ENCODE measurements at places on chromosomes 5 and 9. TPM values are rescaled to one million over a fixed set of nuclear protein-coding genes. Genes with fewer than 3 reads are reported as not detected.

The TIMD4 gene
- total RNA-seq: 3.0 TPM

The SLIT3 gene
- total RNA-seq: 1.3 TPM

- H3K27me3 ChIP-seq: peaks cover 27% of the 10 kb centered on the region
- no peaks in the 10 kb centered on the region for H3K36me3 ChIP-seq
- no peak for DNase-seq
- no peak overlapping the region for H3K4me3 ChIP-seq
- no peak overlapping the region for H3K27ac ChIP-seq
- H3K4me1 ChIP-seq: no peaks in the 10 kb centered on the region
These were observed 50.5 kb upstream of the FCN1 start for GRCh38 chr9:134968011-134968822.

- peaks cover 5% of the 10 kb centered on the region for H3K4me1 ChIP-seq
- DNase-seq: no peak
- no peak overlapping the region for H3K27ac ChIP-seq
- no peaks in the 10 kb centered on the region for H3K27me3 ChIP-seq
- no peak overlapping the region for H3K4me3 ChIP-seq
These were observed 364.9 kb downstream of the ARRDC3 start for GRCh38 chr5:91018200-91018599.

DNA sequence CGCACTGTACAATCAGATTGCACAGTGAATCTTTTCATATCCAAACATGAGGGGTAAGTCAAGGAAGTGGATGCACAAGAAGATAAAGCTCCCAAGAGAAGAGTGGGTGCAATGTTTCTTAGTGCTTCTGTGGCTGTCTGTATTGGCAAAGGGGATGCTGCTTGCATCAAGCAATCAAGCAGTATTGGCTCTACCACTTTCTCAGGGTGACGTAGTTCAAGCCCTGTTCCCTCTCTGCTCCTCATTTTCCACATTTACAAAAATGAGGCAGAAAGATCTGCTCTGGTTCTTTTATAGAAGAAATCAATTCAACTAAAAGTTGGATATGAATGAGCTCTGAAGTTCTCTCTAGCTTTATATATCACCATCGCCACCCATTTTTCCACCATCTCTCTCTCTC is 2.3 kb downstream of the TNFSF8 start:
- no peaks in the 10 kb centered on the region for H3K36me3 ChIP-seq
- no peaks in the 10 kb centered on the region for H3K27me3 ChIP-seq
- H3K27ac ChIP-seq: no peak overlapping the region
- DNase-seq: no peak

The PCDHA11 gene
- total RNA-seq: not detected

DNA sequence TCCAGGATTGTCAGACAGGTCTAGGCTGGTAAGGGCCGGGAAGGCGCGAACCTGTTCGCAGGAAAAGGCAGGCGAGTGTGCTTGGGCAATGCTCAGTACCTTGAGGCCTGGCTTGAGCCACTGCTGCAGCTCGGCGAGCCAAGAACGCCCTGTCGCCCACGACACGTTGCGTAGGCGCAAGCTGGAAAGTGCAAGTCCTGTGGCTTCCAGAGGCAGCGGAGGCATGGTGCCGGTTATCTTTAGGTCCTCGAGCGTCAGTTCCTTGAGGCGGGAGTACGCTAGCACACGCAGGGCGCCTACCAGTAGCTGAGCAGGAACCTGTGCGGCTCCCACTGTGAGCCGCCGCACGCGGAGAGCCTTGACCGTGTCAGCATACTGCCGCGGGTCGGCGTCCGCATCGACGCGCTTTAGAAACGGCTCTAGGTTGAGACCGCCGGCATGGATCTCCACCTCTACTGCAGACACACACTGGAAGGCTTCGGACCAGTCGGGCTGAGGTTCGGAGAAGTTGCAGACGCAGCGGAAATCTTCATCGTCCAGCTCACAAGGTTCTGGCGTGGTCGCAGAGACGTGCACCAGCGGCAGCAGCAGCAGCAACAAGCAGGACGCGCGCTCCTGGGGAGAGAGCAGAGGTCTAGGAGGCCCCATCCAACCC is 482 bp downstream of the CD14 start:
- peak overlapping the region; percentile 66 for H3K4me3 ChIP-seq
- DNase-seq: peak; percentile 50
- H3K27me3 ChIP-seq: no peaks in the 10 kb centered on the region
- no peaks in the 10 kb centered on the region for H3K36me3 ChIP-seq

The TNFSF8 gene
- total RNA-seq: 1.4 TPM

- no peak for DNase-seq
- no peaks in the 10 kb centered on the region for H3K4me1 ChIP-seq
- H3K27ac ChIP-seq: no peak overlapping the region
- H3K36me3 ChIP-seq: no peaks in the 10 kb centered on the region
These were observed 215.8 kb downstream of the MELK start for GRCh38 chr9:36788534-36788933.

GRCh38 chr5:176750144-176750543 is 60.2 kb upstream of the UNC5A start:
- H3K4me1 ChIP-seq: no peaks in the 10 kb centered on the region
- H3K4me3 ChIP-seq: no peak overlapping the region
- H3K36me3 ChIP-seq: no peaks in the 10 kb centered on the region
- H3K27me3 ChIP-seq: peaks cover 10% of the 10 kb centered on the region
- peak; percentile 5 for DNase-seq

GRCh38 chr5:108727236-108727650 is 20.5 kb upstream of the FER start:
- peak; percentile 36 for DNase-seq
- H3K4me1 ChIP-seq: peaks cover 7% of the 10 kb centered on the region
- no peaks in the 10 kb centered on the region for H3K27me3 ChIP-seq

GRCh38 chr5:138719811-138720210 is 33.4 kb upstream of the CTNNA1 start:
- no peak for DNase-seq
- no peaks in the 10 kb centered on the region for H3K27me3 ChIP-seq
- no peaks in the 10 kb centered on the region for H3K4me1 ChIP-seq
- H3K36me3 ChIP-seq: no peaks in the 10 kb centered on the region

- H3K36me3 ChIP-seq: no peaks in the 10 kb centered on the region
- DNase-seq: no peak
- no peak overlapping the region for H3K4me3 ChIP-seq
- no peak overlapping the region for H3K27ac ChIP-seq
- H3K4me1 ChIP-seq: no peaks in the 10 kb centered on the region
These were observed 44.7 kb upstream of the DMAC1 start for GRCh38 chr9:7844242-7844641.

The TUSC1 gene
- 5.3 TPM for total RNA-seq

The TTC16 gene
- not detected for total RNA-seq

The IL31RA gene
- total RNA-seq: not detected

DNA sequence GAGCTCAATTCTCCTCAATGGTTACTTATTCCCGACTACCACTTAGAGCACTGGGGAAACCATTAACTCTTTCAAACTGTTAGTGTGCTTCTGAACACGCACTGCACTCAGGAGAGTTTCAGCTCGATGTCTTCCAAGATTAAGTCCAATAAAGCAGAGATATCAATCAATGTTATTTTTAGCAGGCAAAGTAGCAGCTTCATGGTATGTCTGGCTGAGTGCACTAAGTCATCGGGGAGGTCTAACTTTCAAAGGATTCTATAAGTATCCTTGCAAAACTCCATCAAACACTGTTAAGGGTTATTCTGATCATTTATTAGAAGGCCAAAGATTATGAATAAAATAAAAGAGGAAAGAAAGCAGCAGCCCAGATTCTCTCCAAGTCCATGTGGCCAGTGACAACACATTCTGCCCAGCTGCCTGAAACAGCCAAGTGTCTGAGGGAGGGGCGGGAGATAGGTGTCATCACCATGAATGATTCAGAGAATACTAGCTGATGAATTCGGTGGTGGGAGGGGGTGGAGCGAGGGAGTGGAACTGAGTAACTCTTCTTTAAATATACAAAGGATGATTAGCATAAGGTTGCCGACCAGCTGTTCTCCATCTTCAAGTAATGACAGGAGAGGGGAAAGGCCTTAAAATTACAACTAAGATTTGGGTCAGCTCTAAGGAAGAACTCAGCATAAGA is 21.3 kb downstream of the NREP start:
- no peak for DNase-seq
- H3K4me3 ChIP-seq: no peak overlapping the region
- no peaks in the 10 kb centered on the region for H3K27me3 ChIP-seq
- H3K4me1 ChIP-seq: peaks cover 52% of the 10 kb centered on the region
- H3K36me3 ChIP-seq: no peaks in the 10 kb centered on the region

DNA sequence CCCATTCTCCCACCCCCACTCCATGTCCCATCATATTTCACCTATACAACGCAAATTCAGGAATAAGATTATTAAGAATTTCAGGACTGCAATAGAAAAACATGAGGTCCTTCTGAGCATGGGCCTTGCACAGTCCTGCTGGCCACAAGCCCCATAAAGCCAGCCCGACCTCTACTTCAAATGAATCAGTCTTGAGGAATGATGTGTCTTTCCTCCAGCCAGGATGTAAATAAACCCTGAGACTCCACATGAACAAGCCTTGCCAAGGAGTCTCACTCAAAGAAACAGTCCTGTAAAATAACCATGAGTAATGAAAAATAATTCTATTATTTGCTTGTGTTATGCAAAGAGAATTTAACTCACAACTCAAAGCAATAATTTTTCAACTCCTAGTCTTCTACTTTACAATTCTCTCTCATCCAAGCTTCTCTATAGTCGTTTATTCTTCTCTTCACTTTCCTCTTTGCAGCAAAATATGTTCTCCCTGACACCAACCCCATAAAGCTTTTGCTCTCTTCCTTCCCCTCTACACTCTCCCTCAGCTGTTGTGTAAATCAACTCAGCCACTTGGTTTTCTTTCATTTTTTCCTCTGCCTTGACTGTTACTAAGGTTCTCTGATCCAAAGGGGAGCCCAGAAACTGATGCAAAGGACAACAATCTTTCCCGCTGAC is 140.1 kb upstream of the MOCS2 start:
- no peaks in the 10 kb centered on the region for H3K27me3 ChIP-seq
- H3K36me3 ChIP-seq: no peaks in the 10 kb centered on the region
- no peak overlapping the region for H3K4me3 ChIP-seq
- DNase-seq: no peak
- H3K27ac ChIP-seq: no peak overlapping the region

DNA sequence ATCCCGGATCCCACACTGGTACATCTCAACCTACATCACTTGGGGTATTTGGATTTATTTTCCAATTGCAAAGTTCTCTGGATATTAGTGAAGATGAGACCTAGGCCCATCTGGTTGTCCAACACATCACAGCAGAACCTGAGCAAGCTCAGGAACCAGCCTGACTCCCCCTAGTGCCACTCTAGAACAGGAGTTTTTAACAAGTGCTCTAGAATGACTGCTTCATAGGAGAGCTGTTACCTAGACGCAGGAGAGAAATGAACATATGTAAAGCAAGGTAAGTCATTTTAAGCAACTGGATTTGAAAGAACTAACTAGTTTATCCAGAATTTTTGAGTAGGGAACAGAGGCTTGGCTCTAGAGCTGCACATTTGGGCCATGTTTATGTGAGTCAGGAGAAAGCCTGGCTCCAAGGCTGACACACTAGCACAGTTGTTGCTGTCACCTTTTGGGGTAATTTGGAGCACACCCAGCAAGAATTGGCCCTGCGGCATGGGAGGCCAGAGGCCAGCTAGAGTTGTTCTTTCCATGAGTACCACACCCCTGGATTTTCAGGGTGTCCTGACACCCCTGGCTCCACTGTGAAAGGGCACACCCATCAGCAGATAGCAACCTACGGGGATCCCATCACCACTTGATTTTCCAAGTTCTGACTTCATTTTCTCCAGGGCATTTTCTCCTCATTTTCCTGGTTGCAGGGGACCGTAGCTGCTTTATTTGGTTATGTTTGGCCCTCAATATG is 110.9 kb upstream of the LPAR1 start:
- DNase-seq: no peak
- no peak overlapping the region for H3K27ac ChIP-seq
- no peaks in the 10 kb centered on the region for H3K4me1 ChIP-seq
- no peaks in the 10 kb centered on the region for H3K27me3 ChIP-seq
- no peaks in the 10 kb centered on the region for H3K36me3 ChIP-seq
